Tibial nerve (tissue), 4 donors: ENCODE measurements at places on chromosomes 2 and 18.

GRCh38 chr2:153386481-153386897 lies 92.1 kb downstream of the RPRM start:
- no peak for DNase-seq

GRCh38 chr2:176158186-176158591 lies 1.1 kb downstream of the HOXD3 start:
- no peak for DNase-seq

DNA sequence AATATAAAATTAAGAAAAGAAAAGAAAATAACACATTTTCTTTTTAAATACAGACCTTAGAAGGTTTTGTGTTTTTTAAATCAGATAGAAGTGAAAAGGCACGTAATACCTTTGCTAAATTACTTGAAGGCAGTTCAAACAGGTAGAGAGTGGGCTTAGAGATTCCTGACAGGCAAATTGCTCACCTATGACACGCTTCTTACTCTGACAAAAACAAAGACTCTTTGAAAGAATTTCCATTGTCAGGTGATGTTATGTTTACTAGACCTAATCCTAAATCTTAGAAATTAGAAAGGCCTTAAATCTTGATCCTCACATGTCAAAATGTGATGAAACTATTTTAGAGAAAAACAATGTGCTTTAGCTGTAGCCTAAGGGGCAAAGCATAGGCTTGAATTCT lies 522.9 kb downstream of the SOX11 start:
- DNase-seq, result no peak

DNA sequence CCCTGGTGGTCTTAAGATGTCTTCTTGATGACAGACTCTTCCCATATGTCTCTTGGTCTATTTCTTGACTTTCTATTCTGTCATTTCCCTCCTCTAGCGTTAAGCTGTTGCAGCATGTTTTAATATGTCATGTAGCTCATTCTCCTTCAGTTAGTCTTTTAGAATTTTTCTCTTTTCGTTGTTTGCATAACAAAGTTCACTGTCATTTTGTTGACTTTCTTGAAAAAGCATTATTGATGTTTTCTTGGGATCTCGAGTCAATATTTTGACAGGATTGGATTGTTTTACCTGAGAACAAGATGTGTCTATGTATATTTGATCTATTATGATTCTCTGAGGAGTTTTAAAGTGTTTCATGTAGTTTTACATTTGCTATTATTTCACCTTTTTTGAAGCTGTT lies 24.8 kb downstream of the SOCS6 start:
- DNase-seq, result no peak

DNA sequence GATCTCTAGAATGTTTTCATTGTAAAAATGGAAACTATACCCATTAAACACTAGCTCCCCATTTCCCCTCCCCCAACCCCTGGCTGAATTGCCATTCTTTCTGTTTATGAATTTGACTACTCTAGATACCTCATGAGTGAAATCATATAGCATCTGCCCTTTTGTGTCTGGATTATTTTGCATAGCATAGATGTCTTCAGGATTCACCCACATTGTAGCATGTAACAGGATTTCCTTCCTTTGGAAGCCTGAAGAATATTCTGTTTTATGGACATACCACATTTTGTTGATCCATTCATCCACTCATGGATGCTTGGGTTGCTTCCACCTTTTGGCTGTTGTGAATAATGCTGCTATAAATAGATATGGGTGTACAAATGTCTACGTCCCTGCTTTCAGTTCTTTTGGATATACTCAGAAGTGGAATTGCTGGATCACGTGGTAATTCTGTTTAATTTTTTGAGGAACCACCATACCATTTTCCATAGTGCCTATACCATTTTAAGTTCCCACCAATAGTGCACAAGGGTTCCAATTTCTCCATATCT lies 7.7 kb upstream of the ASB1 start:
- no peak for DNase-seq

- peak; percentile 42 for DNase-seq
Observed at GRCh38 chr2:46954951-46955571, 39.5 kb upstream of the MCFD2 start.

GRCh38 chr18:36378205-36378604 lies 80.7 kb downstream of the FHOD3 start:
- DNase-seq, result no peak

DNA sequence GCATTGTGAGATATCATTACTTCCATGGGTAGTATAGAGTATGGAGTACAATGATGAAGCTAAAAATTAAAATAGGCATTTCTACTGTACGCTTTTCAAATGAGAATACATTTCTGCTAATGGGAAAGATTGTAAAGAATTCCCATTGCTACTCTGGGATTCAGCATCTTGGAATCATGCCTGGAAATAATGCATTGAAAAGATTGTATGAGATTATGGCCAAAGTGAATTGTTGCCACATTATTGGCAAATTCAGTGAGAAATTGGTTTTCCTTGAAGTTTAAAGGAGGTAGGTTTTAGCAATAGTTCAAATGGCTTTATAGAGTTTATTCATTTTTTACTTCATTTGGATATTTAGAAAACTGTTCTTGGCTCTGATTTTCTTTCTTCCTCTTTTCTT lies 157.9 kb downstream of the GULP1 start:
- no peak for DNase-seq

DNA sequence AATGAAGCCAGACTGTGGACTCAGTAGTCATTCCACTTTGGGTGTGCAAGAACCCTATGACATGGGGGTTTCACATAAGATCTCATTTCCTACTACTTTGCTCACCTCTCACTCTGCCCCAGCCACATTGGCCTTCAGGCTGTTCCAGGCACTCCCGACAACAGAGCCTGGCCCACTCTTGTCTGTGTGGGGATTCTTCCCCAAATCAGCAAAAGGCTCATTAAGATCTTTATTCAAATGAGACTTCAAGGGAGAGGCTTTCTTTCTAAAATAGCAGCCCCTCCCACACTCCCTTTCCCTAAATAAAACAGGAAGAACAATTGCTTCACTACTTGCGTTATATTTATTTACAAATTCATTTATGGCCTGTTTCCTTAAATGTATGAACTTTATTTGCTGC lies 3.5 kb upstream of the CDC42EP3 start:
- no peak for DNase-seq

GRCh38 chr2:241951920-241952319 lies 82.4 kb downstream of the RTP5 start:
- DNase-seq, result no peak

DNA sequence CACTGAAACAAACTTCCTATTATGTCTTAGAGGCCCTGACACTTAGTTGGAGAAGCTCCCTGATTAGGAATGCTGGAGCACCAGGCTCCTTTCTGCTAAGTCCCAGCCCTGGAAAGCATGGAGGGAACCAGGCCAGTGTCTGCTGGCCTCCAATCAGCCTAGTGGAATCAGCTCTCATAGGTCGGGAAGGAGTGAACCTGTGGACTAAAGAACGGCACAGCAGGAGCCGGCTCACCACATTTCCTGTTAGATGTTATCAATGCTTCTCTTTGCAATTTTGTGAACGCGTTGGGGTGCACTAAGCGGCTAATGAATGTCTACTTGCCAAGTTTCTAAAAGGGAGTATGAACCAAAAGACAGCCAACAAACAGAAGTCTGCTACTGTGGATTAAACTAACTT lies 296.6 kb downstream of the NAPG start:
- no peak for DNase-seq

DNA sequence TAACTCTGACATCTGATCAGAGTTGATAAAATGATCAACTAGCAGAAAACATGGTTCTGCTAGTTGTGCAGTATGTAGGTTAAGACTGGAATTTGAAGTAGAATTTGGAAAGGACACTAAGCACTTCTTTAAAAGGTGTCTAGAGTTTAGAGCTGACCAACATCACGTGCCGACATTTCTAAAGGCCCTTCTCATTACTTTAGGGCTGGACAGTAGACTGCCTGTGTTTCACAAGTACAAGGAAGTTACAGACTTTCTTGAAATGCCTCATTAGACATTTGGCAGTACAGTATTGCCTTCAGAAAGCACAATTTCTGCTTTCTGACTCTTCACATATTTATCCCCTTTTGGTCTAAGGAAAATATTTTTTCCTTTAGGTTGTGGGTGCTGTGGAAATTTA lies 255.3 kb downstream of the ZNF385B start:
- no peak for DNase-seq

DNA sequence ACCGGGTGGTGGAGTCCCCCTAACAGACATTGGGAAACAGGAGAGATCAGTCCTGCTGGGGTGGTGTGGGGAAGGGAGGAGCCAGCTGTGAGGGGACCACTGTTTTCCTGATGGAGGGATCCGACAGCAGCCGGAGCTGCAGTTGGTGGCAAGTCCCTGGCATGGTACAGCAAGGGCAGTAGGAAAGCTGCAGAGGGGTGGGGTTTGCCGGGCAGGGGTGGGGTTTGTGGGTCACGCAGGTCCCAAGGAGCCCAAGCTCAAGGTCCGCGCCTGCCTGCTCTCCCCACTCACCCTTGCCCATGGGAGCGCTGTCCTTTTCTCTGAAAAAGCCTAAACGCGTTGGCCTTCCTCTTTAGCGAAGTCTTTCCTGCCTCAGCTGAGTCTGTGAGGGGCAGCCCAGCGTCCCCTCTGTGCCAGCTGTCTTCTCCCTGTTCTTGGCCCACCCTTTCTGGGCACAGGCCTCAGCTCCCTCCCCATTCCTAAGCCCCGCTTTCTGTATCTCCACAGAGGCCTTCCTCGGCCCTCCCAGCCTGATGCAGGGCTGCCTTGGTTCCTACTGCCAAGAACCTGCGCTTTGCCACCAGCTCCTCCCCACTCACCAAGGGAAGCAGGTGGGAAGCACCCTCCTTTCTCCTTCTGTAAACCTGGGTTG lies 29.3 kb upstream of the INHBB start:
- no peak for DNase-seq

- DNase-seq, result no peak
Observed at GRCh38 chr2:24482251-24482971, 8.6 kb upstream of the NCOA1 start.

DNA sequence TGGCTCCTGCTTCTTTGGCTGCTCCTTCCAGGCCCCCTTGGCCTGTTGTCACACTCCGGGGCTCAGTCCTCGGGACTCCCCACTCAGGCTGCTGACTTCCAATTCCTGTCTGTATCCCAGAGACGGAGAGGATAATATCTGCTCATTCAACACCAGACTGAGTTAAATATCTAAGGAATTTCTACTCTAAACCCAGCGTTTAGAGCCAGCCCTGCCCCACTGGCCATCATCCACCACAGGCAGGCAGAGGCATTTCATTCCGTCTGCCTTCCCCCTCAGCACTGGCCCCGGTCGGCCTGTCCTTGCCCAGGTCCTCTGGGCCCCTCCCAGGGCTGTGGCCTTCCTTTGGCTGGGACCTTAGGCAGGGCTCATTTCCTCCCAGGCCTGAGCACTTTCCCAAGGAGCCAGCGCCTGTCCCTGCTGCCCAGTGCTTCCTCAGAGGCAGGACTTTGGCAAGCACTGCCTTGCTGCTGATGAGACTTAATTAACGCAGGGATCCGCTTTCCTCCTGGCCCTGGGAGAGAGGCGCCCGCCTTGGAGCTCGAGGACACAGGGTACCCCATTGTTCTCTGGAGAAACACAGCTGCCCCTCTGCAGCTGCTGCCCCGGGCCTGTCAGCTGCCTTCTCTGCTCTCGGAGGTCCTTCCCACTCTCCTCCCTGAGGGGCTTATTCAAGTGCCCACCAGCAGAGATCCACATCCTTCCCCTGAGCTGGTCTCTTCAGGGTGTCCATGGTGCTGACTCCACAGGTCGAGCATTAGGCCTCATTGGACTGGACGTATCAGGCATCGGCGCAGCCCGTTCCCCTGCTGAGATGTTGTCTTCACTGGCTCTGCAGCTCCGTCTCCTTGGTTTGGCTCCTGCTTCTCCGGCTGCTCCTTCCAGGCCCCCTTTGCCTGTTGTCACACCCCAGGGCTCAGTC lies 42.8 kb downstream of the ATOH8 start:
- no peak for DNase-seq

GRCh38 chr2:236687296-236687965 lies 117.8 kb downstream of the ACKR3 start:
- DNase-seq, result no peak

- no peak for DNase-seq
Observed at GRCh38 chr18:6311456-6312215, 103.1 kb downstream of the L3MBTL4 start.

- DNase-seq, result no peak
Observed at GRCh38 chr2:8427211-8427610, 254.6 kb upstream of the ID2 start.

GRCh38 chr2:162333968-162334367 lies 10.0 kb upstream of the GCA start:
- no peak for DNase-seq

- peak; percentile 28 for DNase-seq
Observed at GRCh38 chr2:85243101-85244072, 84.4 kb downstream of the TGOLN2 start.

DNA sequence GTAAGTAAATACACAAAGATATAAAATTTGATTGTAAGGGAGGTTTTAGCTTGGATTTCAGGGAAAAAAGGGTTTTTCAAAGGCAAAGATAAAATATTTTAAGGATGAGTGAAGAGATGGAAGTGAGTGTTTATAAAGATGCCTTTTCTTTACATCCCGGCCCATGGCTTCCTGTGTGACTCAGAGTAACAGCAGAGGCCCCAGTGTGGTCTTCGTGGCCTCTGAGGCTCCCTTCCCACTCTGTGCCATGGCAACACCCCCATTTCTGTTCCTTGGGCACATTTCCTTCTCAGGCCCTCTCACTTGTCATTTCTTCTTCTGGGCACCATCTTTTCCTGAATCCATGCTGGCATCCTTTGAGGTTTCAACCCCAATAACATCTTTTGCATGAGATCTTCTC lies 92.6 kb upstream of the TMEM18 start:
- DNase-seq, result no peak

- no peak for DNase-seq
Observed at GRCh38 chr2:48793671-48794070, 38.1 kb upstream of the LHCGR start.

- no peak for DNase-seq
Observed at GRCh38 chr2:26581991-26582842, 58.9 kb downstream of the CIB4 start.

GRCh38 chr2:86703704-86704361 lies 16.3 kb upstream of the RMND5A start:
- DNase-seq, result peak; percentile 30

GRCh38 chr18:5975111-5976002 lies 80.0 kb upstream of the TMEM200C start:
- no peak for DNase-seq

- DNase-seq, result no peak
Observed at GRCh38 chr18:14100503-14101286, 31.5 kb downstream of the ZNF519 start.

- no peak for DNase-seq
Observed at GRCh38 chr18:50776383-50776782, 43.4 kb downstream of the MRO start.

- DNase-seq, result no peak
Observed at GRCh38 chr18:79522451-79523205, 126.9 kb downstream of the NFATC1 start.

- no peak for DNase-seq
Observed at GRCh38 chr2:234100686-234101085, 50.2 kb downstream of the SPP2 start.

DNA sequence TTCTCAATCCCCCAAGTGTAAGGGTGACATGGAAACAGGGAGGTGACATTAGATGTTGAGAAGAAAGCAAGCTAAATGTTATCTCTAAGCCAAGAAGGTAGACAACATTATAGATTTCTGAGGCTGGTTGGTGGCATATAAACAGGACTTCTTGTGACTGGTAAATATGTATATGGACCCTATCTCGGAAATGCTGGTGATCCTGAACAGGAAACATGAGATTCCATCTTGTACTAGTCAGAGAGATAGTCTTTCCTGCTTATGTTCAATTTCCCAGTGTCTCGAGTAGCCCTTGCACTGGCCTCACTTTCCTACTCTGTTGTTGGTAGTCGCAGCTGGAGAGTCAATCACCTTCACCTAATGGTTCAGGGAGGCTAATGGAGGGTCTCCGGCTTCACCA lies 26.8 kb downstream of the MOGAT1 start:
- DNase-seq, result no peak

- DNase-seq, result no peak
Observed at GRCh38 chr2:61632276-61633169, 94.4 kb upstream of the XPO1 start.
